ENCODE measurements at places on chromosomes 6 and 20.

GRCh38 chr20:12902992-12903391, 105.8 kb upstream of the SPTLC3 start:
- no peak for DNase-seq

GRCh38 chr6:2126351-2126750, 119.1 kb downstream of the GMDS start:
- no peak for DNase-seq

GRCh38 chr6:136764517-136764993, 27.7 kb downstream of the MAP3K5 start:
- DNase-seq, result no peak

GRCh38 chr6:44171899-44172546, 13.4 kb downstream of the CAPN11 start:
- no peak for DNase-seq

DNA sequence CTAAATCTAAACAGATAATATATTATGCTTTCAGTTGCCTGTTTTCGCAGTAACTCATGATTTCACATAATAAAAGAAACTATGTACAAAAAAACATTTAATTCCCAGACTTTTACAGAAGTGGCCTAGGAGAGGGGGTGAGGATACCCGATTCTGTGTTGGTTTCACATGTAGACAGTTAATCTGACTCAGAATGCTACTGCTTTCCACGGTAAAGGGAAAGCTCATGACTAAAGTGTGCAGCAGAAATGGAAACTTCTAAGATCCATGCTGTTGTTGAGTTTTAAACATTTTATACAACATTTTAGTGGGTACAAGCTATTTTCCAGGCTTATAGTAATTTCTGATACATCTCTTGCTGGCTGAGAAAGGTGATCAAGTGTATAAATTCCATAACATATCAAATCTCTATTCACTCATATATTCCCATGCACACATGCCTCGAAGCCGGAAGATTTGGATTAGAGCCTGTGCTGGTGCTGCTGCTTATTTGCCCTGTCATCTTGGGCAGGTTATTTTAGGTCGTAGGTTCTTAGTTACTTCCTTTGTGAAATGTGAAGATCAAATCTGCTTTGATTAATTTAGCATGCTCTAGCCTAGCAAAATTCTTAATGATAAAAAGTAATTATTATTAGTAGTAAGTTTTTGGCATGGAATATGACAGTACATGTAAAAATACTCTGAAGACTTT, 896.7 kb upstream of the MAP3K7 start:
- DNase-seq, result no peak

Data from NCI-H2171 treated with DMSO at 0.1 percent for 48 hours (cell line).